HFFc6 (cell line): ENCODE measurements at places on chromosomes 1 and 21.
A peak's percentile ranks its signal among the peaks of the same experiment; 100 is the strongest.

DNA sequence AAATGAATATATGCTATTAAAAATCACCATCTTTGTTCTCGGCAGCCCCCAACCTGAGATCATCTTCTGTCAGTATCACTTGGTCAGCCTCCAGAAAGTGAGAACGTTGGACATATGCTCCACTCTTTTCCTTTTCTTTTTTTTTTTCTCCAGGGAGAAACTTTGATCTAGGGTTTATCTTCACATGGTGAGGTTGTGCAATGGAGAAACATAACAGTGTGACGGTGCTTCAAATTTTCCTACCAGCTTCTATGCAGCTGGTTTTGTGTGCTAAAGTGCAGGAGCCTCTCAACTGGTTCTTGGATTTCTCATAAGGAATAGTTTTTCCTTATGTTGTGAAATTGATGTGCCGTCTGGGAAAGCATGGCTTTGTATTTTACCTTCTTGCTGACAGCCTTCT is 1202.9 kb downstream of the NCAM2 start:
- no peaks in the 10 kb centered on the region for H3K27me3 ChIP-seq
- DNase-seq = no peak
- H3K4me3 ChIP-seq = no peak overlapping the region
- H3K27ac ChIP-seq = no peak overlapping the region
- H3K36me3 ChIP-seq = no peaks in the 10 kb centered on the region

GRCh38 chr1:71093938-71094337 is 13.1 kb upstream of the ZRANB2 start:
- no peak overlapping the region for H3K27ac ChIP-seq
- peaks cover 23% of the 10 kb centered on the region for H3K4me1 ChIP-seq
- no peak overlapping the region for H3K4me3 ChIP-seq
- no peaks in the 10 kb centered on the region for H3K36me3 ChIP-seq
- H3K27me3 ChIP-seq = no peaks in the 10 kb centered on the region; the same call in 1 of the 2 replicates

- no peak for DNase-seq
- no peak overlapping the region for H3K27ac ChIP-seq
- H3K36me3 ChIP-seq = peaks cover 5% of the 10 kb centered on the region; the same call in 1 of the 2 replicates
- H3K27me3 ChIP-seq = peaks cover 4% of the 10 kb centered on the region; the same call in 1 of the 2 replicates
- H3K4me1 ChIP-seq = no peaks in the 10 kb centered on the region
These were observed 15.3 kb downstream of the ACOT7 start for GRCh38 chr1:6378096-6378746.

DNA sequence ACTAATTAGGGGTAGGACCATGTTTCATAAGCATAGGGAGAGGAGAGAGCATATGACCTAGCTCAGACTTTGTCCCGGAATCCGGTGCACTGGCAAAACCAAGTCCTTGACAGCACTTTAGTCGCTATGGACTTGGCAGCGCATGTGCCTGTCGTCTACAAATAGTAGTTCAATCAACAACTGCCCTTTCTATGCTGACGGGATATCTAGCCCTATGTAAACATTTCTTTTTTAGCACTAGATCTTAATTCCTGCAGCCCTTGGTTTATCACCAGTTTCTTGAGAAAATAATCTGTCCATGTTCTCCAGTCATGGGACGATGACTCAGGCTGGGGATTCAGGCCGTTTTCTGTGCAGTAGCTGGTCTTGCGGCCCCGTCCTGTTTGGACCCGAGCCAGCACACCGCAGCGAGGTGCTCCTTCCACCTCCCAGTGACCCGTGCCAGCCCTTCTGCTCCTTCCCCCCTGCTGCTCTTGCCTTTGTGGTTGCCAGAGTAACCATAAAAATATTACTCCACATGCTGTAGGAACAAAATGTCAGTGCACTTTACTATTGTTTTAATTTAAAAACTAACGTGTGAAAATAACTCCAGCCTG is 8.6 kb upstream of the MT1HL1 start:
- no peaks in the 10 kb centered on the region for H3K27me3 ChIP-seq
- DNase-seq = no peak
- H3K27ac ChIP-seq = no peak overlapping the region
- H3K4me1 ChIP-seq = no peaks in the 10 kb centered on the region

DNA sequence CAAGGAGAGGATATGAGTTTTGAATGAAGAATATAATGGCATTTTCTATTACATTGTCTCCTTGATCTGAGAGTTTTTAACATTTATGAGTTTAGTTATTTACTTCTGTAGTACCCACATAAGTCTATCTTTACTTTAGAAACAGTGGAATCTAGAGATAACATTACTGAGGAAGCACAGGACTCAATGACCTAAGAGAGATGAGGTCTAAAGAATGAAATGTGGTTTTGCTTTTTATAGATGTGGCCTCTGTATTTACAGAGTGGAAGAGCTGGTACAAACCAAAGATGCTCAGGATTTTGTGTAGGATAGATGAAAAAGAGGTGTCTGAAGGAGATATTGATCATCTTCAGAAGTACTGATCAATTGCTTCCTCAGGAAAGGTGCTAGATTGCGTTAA is 177.3 kb downstream of the KCTD3 start:
- H3K27me3 ChIP-seq = no peaks in the 10 kb centered on the region; the same call in 1 of the 2 replicates
- 0 out of 2 replicates have a peak overlapping the region, but pooled peaks have one; percentile 1 for H3K4me3 ChIP-seq
- peaks cover 39% of the 10 kb centered on the region for H3K4me1 ChIP-seq
- H3K27ac ChIP-seq = peak overlapping the region; percentile 56

GRCh38 chr1:20184481-20184900 is 1.4 kb upstream of the UBXN10 start:
- no peak overlapping the region for H3K4me3 ChIP-seq
- no peak for DNase-seq
- H3K27ac ChIP-seq = no peak overlapping the region
- H3K4me1 ChIP-seq = no peaks in the 10 kb centered on the region
- H3K27me3 ChIP-seq = peaks cover 46% of the 10 kb centered on the region

GRCh38 chr1:238404481-238404880 is 513.8 kb upstream of the ZP4 start:
- DNase-seq = no peak
- peak overlapping the region; percentile 13 for H3K4me3 ChIP-seq
- H3K27ac ChIP-seq = peak overlapping the region; percentile 0; the same call in 1 of the 2 replicates
- H3K36me3 ChIP-seq = no peaks in the 10 kb centered on the region
- peaks cover 45% of the 10 kb centered on the region for H3K4me1 ChIP-seq

DNA sequence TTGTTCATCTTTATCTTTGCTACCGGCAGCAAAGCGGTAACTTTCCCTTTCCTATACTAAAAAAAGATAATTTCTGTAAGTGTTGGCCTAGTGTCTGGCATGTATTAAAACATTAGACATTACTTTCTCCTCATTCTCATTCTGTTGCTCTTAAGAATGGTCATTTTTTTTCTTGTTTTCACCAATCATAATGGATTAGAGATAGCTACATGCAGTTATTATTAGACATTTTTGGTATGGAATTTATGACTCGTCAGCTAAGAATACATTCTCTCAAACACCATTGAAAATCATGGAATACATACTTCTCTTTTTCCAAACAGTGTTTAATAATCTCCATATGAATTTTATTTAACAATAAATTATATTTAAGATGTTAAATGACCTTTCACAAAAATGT is 1154.6 kb downstream of the BRINP3 start:
- no peaks in the 10 kb centered on the region for H3K36me3 ChIP-seq
- no peak overlapping the region for H3K27ac ChIP-seq
- no peak overlapping the region for H3K4me3 ChIP-seq
- H3K4me1 ChIP-seq = no peaks in the 10 kb centered on the region
- H3K27me3 ChIP-seq = no peaks in the 10 kb centered on the region
- DNase-seq = no peak

DNA sequence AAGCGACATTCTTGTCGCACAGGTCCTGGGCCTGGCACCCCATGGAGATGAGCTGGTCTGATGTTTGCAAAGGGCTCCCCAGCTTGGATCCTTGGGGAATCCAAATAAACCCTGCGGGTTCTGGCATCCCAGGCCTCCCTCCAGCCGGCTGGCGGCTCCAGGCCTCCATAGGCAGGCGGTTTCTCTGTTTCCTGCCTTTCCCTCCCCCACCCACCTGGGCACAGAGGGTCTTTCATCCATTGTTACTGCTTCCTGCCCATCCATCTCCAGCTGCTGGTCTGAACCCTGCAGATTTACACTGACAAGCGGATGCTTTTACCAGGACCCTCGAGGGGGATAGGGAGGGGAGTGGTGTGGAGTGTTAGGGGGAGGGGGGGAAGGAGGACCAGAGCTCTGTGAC is 39.1 kb upstream of the ID3 start:
- no peak overlapping the region for H3K27ac ChIP-seq
- H3K4me3 ChIP-seq = no peak overlapping the region
- H3K36me3 ChIP-seq = no peaks in the 10 kb centered on the region
- peaks cover 18% of the 10 kb centered on the region for H3K4me1 ChIP-seq
- peaks cover 1% of the 10 kb centered on the region; the same call in 1 of the 2 replicates for H3K27me3 ChIP-seq
- no peak for DNase-seq

DNA sequence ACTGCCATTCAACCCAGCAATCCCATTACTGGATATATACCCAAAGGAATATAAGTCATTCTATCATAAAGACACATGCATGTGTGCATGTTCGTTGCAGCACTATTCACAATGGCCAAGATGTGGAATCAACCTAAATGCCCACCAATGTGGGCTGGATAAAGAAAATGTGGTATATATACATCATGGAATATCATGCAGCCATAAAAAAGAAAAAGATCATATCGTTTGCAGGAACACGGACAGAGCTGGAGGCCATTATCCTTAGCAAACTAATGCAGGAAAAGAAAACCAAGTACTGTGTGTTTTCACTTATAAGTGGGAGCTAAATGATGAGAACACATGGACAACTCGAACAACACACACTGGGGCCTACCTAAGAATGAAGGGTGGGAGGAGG is 123.7 kb downstream of the CDC7 start:
- H3K36me3 ChIP-seq = no peaks in the 10 kb centered on the region
- H3K4me1 ChIP-seq = peaks cover 10% of the 10 kb centered on the region

- no peak overlapping the region for H3K27ac ChIP-seq
- DNase-seq = no peak
- peaks cover 10% of the 10 kb centered on the region; the same call in 1 of the 2 replicates for H3K27me3 ChIP-seq
- no peaks in the 10 kb centered on the region for H3K36me3 ChIP-seq
These were observed 356.5 kb downstream of the MATN1 start for GRCh38 chr1:30366911-30367310.

DNA sequence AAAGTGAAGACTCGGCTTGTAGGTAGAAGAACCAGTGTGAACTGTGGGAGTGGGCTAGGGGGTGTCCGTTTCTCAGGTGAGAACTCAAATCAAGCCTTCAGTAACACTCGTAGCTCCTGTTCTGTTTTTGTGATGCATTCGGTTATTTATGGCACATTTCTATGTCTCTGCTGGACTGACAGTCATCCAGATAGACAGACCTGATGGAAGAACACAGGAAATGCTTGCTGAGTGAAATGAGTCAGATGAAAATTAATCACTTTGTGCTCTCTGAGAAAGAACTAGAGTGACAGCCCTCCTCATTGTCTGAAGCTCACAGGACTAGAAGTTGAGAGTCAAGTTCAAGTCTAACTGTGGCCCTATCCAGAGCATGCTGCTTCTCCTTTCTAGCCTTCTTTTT is 360.1 kb upstream of the PLXNA2 start:
- no peak overlapping the region for H3K4me3 ChIP-seq
- no peaks in the 10 kb centered on the region for H3K27me3 ChIP-seq

GRCh38 chr1:222777977-222778376 is 36.9 kb upstream of the DISP1 start:
- H3K4me1 ChIP-seq = peaks cover 3% of the 10 kb centered on the region
- DNase-seq = no peak
- no peak overlapping the region for H3K27ac ChIP-seq

GRCh38 chr1:177585302-177586220 is 384.3 kb downstream of the SEC16B start:
- DNase-seq = no peak
- H3K4me3 ChIP-seq = no peak overlapping the region
- H3K27me3 ChIP-seq = no peaks in the 10 kb centered on the region
- no peaks in the 10 kb centered on the region for H3K4me1 ChIP-seq
- H3K27ac ChIP-seq = no peak overlapping the region

GRCh38 chr1:205344066-205344928 is 12.4 kb downstream of the KLHDC8A start:
- no peaks in the 10 kb centered on the region for H3K4me1 ChIP-seq
- H3K27ac ChIP-seq = no peak overlapping the region
- DNase-seq = no peak
